ENCODE measurements at places on chromosomes 5 and 9.

DNA sequence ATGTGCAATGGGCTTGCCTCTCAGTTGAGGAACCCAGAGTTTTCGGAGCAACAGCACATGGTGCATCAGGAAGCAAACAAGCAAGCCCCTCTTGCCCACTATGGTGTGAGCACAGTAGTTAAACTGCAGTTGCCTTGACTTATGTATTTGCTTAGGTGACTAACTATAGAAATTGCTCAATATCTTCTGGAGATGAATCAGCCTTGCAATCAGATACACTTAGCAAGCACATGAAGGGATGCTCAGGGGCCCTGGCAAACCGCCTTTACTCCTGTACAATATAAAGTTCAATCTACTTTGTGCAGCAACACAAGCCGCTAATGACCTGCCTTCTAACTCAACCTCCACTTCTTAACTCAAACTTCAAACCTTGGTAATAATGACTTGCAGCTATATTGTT, 581.7 kb upstream of the RIOK2 start:
- DNase-seq: no peak

DNA sequence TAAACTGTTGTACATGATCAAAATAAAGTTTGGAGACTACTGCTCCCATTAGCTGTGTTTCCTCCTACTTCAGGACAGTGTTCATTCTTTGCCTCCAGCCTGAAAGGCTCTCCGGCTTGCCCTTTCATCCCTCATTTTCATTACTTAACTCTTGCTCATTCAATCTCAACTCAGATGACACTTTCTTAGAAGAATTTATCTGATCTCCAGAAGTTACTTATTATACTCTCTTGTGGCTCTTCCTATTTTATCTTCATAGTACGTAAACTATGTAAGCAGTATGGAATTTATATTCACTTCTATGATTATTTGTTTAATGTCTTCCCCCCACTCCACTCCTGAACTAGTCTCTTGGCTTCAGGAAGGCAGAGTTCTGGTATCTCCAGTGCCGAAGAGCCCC, 1737.9 kb upstream of the C9orf72 start:
- DNase-seq: no peak

DNA sequence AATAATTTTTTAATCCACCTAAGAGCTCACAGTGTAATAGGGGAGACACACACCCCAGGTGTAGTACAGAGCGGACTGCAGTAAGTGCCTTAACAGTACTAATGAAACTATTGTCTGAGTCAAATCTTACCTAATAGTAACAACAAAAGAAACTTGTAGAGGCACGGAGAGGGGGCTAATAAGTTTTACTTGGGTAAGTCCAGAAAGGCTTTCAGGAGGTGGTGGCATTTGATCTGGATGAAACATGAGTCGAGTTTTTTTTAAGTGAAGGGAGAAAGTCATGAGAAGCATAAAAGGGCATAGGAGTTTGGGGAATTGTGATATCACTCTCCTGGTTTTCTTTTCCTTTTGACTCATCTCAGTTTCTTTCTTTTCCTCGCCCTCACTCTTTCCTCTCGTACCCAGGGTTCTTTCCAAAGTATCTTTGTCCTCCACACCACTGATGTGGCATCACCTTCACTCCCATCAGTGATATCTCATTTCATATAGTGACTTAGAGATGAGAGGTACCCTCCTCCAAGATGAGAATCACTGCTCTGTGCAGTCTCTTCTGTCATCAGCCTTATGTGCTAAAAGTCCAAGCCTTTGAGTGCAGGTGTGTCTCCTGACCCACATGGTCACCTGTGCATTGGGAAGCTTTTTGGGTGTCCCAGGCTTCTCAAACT, 2.0 kb downstream of the CTNNA1 start:
- DNase-seq: no peak

- no peak for DNase-seq
Measured at GRCh38 chr5:149702934-149703646, 27.0 kb upstream of the PPARGC1B start.

DNA sequence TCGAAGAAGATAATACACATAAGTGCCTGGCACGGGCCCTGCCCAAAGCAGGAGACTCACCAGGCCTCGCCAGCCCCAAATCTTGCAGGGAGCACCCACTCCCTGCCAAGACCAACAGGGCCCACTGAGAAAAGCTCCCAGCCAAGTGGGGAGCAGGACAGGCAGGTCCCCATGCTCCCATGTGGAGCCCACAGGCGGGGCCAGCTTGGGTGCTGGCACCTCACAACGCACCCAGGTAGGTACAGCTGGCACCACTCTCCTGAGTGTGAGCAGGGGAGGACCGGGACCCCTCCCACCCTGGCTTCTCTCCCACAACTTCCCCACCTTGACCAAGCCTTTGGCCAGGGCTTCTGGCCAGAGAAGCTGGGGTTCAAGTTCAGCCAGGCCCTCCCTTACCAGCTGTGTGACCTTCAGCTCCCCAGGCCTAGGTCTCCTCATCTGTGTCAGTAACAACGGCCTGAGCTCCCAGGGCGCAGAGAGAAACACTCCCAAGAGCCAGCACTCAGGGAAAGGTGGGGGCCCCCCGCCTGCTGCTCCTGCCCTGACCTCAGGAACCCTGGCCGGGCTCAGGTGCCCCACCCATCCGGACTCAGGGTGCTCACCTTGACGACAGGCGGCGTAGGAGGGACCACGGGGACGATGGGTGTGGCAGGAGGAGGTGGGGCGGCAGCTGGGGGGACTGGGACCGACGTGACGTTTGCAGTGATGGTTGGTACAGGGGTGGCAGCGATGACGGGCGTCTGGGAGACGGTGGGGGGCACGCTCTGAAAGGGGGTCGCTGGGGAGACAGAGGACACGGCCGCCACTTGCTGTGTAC, 17.8 kb downstream of the BRD3 start:
- DNase-seq: no peak

GRCh38 chr9:20315677-20316076, 306.6 kb downstream of the MLLT3 start:
- no peak for DNase-seq

- no peak for DNase-seq
Measured at GRCh38 chr9:71814226-71814625, 45.9 kb upstream of the CEMIP2 start.

DNA sequence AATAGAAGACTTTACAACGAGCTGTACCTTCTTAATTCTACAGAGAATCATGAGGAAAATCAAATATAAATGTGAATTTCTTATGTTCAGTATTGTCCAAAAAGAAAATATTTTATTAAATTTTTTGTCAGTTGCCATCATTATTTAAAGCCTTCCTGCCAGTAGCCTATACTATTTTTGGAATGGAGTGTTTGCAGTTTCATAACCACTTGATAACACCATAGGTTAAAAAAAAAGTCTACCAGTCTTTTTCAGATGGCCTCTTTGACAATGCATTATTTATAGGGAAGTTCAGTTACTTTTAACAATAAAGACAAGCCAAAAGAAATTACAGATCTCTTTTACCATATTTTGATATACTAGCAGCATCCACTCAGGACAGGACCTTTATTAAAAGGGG, 80.3 kb upstream of the CCDC152 start:
- no peak for DNase-seq

- no peak for DNase-seq
Measured at GRCh38 chr9:100021931-100022330, 76.9 kb downstream of the ERP44 start.

DNA sequence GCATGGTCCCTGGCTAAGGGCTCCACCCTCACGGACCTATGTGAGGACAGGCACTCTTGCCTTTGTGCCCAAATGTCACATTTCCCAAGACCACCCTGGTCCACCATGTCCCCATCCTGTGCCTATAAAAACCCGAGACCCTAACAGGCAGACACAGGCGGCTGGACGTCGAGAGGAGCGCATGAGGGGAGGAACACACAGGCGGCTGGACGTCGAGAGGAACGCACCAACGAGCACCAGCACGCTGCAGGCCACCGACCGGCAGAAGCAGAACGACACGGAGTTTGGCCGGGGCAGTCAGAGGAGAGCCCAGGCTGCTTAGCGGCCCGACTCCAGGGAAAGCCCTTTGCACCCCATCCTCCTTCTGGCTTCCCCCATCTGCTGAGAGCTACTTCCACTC, 119.9 kb downstream of the ADAMTS2 start:
- no peak for DNase-seq

DNA sequence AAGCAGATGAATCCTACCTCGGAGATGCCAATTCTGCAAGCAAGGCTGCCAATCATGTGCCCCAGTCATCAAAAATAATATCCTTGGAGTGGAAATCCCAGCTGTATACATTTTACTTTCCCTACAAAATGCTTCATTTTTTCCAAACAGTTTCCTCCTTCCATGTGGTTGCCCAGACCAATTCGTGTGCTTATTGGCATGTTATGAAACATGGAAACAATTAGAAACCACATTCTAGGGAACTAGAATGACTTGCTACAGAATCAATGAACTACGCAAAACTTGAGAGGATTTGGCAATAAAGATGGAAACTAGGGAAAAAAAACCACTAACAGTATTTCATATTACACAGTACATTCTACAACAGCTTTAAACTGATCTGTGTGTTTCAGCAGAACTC, 584.5 kb upstream of the DMAC1 start:
- peak; percentile 61 for DNase-seq

DNA sequence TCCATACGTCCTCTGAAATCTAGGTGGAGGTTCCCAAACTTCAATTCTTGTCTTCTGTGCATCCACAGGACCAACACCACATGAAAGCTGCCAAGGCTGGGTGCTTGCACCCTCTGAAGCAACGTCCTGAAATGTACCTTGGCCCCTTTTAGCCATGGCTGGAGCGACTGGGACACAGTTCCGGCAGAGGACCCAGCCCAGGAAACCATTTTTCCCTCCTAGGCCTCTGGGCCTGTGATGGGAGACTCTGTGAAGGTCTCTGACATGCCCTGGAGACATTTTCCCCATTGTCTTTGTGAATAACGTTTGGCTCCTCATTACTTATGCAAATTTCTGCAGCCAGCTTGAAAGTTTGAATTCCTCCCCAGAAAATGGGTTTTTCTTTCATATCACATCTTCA, 261.8 kb upstream of the RFX3 start:
- no peak for DNase-seq

- no peak for DNase-seq
Measured at GRCh38 chr5:31523041-31523440, 8.9 kb downstream of the DROSHA start.
